ENCODE measurements at places on chromosomes 2 and 18.

- no peak for DNase-seq
These were observed 50.4 kb downstream of the PLEKHA3 start for GRCh38 chr2:178530625-178531142.

DNA sequence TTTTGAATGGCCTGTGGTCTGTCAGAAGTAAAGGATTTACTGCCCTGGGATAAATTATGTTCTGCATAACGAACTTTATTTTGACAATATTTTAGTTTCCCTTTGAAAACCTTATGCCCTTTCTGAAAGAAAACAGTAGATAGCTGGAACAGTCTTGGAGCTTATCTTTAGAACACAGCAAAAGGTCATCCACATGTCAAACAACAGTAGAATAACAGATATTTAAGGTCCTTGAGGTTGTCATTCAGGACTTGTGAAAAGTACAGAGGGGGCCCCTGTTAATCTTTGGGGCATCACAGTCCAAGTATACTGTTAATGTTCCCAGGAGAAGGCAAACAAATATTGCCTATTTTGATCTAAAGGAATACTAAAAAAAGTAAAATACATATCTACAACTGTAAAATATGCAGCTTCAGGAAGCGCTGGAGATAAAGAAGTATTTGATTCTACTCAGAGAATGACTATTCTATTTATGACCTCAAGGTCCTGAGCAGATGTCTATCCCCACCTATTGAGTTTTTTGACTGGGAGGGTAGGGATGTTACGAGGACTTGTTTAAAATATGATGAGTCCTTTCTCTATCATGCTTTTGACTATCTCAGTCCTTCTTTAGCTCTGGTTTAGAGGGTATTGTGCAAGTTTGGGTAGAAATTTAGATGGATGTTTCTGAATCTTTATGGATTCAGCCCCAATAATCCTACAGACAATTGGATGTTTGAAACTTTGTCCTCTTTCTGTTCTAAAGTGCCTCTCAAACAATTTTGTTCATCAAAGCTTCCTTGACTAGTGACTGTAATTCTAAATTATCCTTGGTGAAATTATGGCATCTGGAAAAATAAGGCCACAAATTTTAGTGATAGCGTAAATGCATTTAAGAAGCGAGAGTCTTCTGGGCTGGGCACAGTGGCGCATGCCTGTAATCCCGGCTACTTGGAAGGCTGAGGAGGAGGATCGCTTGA is 25.1 kb upstream of the TMEM214 start:
- DNase-seq = no peak

DNA sequence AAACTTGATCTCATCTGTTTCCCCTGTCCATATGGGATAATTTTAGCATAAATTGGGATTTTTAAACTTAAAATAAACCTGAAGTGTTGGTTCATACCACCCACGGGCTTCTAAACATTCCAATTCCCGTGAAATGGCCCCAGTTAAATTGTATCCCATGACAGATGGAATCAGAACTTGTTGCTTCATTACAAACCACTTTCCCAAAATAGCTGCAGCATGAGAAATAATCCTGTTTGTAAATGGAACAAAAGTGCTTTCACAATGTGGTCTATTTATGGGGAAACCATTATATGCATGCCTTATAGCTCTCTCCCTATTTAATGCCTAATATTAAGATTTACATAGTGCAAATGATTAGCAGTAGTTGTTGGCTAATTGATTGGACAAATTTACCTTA is 15.9 kb downstream of the SCG2 start:
- peak; percentile 59 for DNase-seq

GRCh38 chr2:20198001-20198400 is 26.9 kb downstream of the SDC1 start:
- no peak for DNase-seq

DNA sequence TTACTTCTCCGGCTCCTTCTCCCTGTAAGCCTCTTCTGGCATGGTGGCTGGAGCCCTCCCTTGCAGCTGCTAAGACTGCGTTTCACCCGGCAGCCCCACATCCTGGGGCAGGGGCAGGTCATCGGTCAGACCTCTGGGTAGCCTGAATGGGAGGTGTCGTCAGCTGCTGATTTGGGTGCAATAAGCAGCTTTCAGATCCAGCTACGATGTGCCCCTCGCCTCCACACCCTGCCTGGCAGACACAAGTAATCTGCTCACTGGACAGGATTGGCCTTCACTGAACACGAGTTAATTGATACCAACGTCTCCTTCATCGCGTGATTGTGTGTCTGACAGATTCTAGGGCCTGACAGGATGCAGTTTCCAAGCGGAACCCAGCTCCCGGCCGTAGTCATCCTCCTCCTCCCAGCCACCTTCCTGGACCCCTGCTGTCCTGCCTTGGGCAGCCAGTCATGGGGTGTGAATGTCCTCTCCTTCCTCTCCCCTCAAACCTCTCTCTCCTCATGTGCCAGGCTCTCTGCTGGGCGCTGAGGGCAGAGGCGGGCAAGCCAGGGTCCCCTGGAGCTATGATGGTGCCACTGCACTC is 18.9 kb upstream of the PDIA6 start:
- DNase-seq = no peak

- DNase-seq = no peak
These were observed 136.5 kb upstream of the NETO1 start for GRCh38 chr18:73004260-73004659.

- no peak for DNase-seq
These were observed 124.1 kb downstream of the DNAH6 start for GRCh38 chr2:84640411-84640810.

- peak; percentile 49 for DNase-seq
These were observed 124.9 kb downstream of the PRKCE start for GRCh38 chr2:45776160-45776955.

GRCh38 chr2:208254118-208254870 is 577 bp downstream of the IDH1 start:
- DNase-seq = peak; percentile 81

- DNase-seq = no peak
These were observed 151.3 kb downstream of the BCL2 start for GRCh38 chr18:63168287-63168686.

DNA sequence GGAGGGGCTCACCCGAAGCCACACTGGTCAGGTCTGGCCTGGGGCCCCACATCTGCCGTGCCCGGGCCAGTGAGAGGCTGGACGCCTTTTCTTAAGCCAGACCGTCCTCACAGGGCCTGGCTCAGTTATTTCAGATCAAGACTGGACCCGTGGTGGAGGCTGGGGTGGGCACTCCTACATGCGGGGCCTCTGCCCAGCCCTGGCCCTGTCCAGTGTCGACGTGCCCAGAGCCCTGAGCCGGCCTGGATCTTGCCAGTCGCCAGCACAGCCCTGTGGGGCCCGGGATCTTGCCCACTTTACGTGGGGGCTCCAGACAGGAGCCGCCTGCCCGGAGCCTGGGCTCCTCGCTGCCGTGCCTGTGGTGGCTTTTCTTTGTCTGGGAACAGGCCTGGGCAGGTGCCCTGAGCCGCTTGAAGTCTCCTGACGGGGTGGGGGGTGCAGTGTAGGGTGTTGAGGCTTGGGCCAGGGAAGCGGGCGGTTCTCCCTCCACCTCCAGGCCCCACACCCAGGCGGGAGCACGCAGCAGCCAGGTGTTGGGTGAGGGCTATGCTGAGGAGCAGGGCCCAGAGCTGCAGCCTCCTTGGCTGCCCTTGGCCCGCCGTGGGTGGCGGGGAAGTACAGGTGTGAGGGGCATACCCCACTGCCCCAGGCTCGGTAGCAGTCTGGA is 6.0 kb downstream of the GPC1 start:
- DNase-seq = no peak

DNA sequence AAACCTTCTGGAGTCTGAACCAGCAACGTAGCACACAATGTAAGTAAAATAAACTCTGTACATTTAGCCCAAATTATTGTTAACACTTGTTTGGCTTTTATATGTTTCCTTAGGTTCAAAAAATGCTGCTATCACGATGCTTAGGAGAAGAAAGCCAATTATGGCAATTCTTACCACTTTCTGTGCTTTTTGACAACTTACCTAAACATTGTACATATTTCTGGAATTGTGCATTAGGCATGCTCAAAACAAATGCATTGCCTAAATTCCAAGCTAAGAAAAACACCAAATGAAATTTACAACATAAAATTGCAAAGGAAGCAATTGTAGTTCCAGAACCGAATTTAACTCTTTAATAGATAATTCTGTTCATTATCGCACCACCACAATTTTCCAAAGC is 585.6 kb upstream of the DSEL start:
- no peak for DNase-seq

DNA sequence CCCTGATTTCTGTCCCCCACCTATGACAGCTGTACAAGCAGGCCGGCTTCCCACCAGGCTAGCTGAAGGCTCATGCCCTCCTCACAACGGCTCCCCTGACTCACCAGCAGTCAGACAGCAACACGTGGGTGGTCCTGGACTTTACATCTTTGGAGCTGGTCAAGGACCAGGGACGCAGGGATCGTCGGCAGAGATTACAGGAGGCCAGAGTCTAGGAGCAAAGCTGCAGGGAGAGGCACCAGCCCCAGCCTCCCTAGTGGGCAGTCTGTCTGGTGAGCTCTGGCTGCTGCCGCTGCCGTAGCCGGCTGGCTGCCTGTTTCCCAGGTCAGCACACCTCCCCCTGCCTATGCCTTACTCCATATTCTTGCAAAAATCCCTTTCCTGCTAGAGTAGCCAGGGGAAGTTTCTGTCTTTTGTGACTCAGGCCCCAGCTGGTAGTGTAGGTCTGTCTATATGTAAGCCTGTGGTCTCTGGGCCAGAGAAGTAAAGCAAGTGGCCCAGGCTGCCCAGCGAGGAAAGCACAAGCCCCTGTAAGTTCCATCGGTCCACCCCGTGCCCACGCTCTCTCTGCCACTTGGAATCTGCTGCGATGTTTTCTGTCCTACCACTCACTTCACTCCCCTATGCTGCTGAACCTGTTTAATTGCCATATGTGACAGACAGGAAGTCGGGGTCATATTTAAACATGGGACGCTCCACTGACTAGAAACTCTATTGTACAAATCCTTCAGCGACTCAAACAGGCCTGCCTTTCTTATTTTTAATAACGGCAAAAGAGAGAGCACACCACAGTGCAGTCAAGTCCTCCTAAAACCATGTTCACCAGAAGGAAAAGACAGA is 2.4 kb upstream of the ARHGEF4 start:
- no peak for DNase-seq

GRCh38 chr2:38722271-38723061 is 28.7 kb downstream of the SRSF7 start:
- DNase-seq = no peak

GRCh38 chr2:202035089-202035940 is 1.7 kb downstream of the FZD7 start:
- DNase-seq = no peak
